Activated CD4-positive, alpha-beta T cell treated with anti-CD3 and anti-CD28 coated beads, Interleukin-2, amount 50 U/mL, for 4 hours (primary cell): ENCODE measurements at places on chromosomes 5 and 9.

- DNase-seq = no peak
Observed at GRCh38 chr5:93545872-93546271, 35.1 kb downstream of the NR2F1-AS1 start.

DNA sequence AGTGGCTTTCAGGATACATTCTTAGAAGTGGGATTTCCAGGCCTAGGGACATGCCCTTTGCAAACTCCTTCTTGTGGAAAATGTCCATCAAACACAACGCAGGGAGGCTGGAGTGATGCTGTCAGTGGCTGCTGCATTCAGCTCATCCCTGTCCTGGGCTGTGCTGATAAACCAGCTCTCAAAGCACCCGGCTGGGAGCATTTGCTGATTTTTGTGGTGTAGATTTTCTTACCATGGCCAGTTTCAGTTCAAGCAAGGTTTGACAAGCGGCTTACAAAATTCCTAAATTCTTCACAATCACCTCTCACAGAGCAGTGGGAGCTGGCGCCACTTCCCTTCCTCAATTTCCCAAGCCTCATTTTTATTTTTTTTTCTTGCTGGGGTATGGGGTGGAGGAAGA lies 28.2 kb downstream of the FAM163B start:
- DNase-seq = no peak

DNA sequence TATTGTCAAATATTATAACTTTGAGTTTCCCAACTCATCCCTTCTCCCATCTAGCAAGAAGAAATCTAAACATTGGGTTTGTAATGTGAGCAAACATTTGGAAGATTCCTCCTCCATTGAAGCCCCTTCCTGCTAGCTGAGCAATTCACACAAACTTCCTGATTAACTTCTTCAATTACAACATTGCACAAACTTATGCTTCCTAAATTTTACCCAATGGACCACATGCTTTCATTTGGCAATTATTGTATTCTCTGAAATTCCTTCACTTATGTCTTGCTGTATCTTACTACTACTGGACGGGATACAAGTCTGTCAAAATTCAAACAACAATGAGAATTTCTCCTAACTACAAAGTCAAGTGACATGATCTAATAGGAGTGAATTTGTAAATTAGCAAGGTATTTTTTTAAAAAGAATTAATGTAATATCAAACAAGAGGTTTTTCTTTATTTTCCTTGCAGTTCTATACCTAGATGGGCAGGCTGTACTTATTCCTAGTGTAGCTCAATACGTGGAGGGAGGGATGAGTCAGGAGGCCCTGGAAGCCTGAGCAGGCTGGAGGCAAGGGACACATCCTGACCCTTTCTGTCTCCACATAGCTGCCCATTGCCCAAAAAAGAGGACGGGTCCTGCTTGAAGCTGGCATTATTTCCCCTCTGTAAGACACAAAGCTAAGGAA lies 11.8 kb upstream of the IFNW1 start:
- DNase-seq = no peak

- DNase-seq = no peak
Observed at GRCh38 chr5:77133061-77133758, 46.1 kb upstream of the ZBED3 start.

- DNase-seq = no peak
Observed at GRCh38 chr9:71157731-71158130, 36.3 kb upstream of the TRPM3 start.

DNA sequence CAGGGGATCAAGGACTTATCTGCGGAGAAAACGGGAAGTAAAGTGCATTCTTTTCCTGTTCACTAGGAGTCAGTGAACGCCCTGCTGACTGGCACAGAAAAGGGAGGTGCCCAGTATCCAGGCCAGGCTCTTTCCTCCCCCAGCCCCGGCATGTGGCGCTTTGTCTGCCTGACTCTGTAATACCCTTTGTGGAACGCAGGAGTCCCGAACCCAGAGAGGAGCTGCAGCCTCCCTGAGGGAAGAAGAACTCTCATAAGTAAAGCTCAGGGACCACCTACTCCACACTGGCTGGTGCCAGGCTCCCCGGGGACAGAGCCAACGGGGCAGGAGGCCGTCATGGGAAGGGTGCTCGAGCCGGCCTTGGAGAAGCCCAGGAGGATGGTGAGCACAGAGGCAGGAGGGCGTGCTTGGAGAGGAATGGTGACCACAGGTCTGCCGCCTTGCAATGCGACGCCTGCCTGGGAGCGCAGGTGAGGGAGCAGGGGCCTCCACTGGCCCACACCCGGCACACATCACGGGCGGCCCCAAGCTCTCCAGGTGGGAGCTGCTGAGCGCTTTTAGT lies 31.5 kb downstream of the VAV2 start:
- DNase-seq = no peak

DNA sequence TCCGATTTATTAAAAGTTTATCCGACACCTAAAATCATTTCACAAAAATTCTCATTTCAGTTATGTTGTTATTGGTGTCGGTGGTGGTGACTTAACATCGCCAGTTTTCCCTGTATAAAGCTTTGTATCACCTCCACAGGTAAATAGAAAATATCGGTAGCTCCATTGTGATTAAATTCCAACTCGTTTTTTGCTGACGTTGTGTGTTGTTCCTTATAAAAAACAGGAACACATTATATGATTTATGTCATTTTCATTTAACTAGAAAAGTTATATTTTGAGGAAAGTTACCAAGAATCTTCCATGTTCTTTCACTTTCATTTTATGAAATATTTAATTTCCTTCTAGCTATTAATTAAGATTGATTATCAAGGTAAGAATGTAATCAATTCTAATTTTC lies 635.9 kb downstream of the CDH18 start:
- DNase-seq = no peak

- DNase-seq = no peak
Observed at GRCh38 chr9:136084063-136084944, 10.8 kb downstream of the NACC2 start.

DNA sequence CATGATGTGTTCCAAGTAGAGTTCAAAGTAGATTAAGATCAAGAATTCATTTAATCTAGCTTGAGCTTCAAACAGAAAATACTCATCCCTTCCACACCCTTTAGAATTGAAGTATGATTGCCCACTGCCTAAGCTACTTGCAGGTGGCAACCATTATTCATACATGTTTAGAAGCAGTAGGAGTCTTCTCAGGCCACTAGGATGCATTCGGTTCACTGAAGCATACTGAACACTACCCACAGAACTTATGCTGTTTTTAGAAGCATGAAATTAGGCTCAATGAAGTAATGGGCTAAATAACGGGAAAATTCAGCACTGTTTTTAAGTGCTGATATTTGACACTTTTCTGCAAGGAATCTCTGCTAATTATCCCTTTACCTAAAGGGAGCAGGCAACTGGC lies 263.4 kb downstream of the DEPDC1B start:
- no peak for DNase-seq

DNA sequence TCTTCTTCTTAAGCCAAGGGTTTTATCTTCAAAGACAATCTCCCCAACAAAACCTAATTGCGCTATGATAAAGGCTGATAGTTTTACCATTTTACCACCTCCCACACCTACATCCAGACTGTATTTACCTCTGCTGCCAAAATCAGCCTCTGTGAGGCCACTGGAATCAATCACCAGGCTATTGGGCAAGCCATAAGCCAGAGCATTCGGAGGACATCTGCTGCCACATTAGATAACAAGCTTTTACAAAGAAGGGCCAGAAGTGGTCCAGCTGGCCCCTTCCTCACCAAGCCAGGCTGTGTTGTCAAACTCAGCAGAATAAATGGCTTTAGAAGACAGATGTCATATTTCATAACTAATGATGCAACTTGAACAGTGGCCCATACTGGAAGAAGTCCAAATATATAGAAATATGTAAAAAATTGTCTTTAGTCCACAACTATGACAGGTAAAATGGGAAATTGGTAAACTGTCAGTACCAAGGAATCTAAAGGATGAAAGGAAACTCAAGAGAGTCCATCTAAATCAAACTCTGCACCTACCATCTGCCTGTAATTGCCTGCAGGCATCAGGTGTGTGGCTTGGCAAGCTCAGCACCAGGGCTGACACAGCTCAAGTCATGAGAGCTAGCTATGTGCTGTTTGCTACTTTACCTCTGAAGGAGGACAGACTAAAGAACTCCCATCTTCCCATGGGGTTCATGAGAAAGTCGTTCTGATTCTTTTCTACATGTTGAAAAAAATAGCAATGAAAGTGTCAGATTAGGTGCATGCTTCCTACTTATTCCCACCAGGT lies 16.1 kb downstream of the SLC45A2 start:
- DNase-seq = no peak

GRCh38 chr5:138351056-138351455 lies 1.4 kb upstream of the KDM3B start:
- no peak for DNase-seq
